ENCODE measurements at places on chromosomes 6 and 20. TPM values are rescaled to one million over a fixed set of nuclear protein-coding genes. Genes with fewer than 3 reads are reported as not detected.

PGC gene
- total RNA-seq: not detected

NECAB3 gene
- 16.2 TPM for total RNA-seq

BTBD9 gene
- total RNA-seq: 11.0 TPM

RIPOR3 gene
- not detected for total RNA-seq

EPB41L1 gene
- 10.7 TPM for total RNA-seq

STMND1 gene
- not detected for total RNA-seq

HRH3 gene
- total RNA-seq: not detected

LAMA2 gene
- 1.8 TPM for total RNA-seq

THEMIS gene
- total RNA-seq: not detected

HLA-DRA gene
- not detected for total RNA-seq

TM9SF4 gene
- 32.5 TPM for total RNA-seq

SLC32A1 gene
- not detected for total RNA-seq

WFDC6 gene
- not detected for total RNA-seq

ANGPT4 gene
- not detected for total RNA-seq

EFCAB8 gene
- 0.07 TPM for total RNA-seq

TMEM170B gene
- total RNA-seq: 5.6 TPM

NKX2-2 gene
- not detected for total RNA-seq

SLC35D3 gene
- total RNA-seq: not detected

ID4 gene
- total RNA-seq: 0.04 TPM

RSPH4A gene
- total RNA-seq: 0.13 TPM

TGM3 gene
- not detected for total RNA-seq

PPP1R18 gene
- total RNA-seq: 57.4 TPM

C6orf62 gene
- total RNA-seq: 119 TPM

ADGRB3 gene
- not detected for total RNA-seq

ACTL10 gene
- 4.2 TPM for total RNA-seq

OR12D3 gene
- not detected for total RNA-seq

CLPSL1 gene
- not detected for total RNA-seq

TRPC4AP gene
- 85.0 TPM for total RNA-seq

MYLK2 gene
- total RNA-seq: 0.40 TPM

SUMO4 gene
- 1.3 TPM for total RNA-seq

RAB44 gene
- total RNA-seq: not detected

GMPR gene
- total RNA-seq: 32.3 TPM

THBS2 gene
- 3.2 TPM for total RNA-seq

BTNL2 gene
- not detected for total RNA-seq

PPP1R3G gene
- total RNA-seq: 0.39 TPM

PI3 gene
- not detected for total RNA-seq

LHFPL5 gene
- not detected for total RNA-seq

CRISP3 gene
- total RNA-seq: not detected

GLP1R gene
- not detected for total RNA-seq

PREP gene
- 22.8 TPM for total RNA-seq

NRSN1 gene
- not detected for total RNA-seq

PNLDC1 gene
- 0.11 TPM for total RNA-seq

APOM gene
- 0.40 TPM for total RNA-seq

NOL4L gene
- total RNA-seq: 10.3 TPM

C6orf132 gene
- total RNA-seq: not detected

ZNF311 gene
- total RNA-seq: 0.59 TPM

PRICKLE4 gene
- 0.67 TPM for total RNA-seq

SIM1 gene
- not detected for total RNA-seq

BPIFB4 gene
- not detected for total RNA-seq

TRERF1 gene
- 0.85 TPM for total RNA-seq

SLA2 gene
- total RNA-seq: not detected

KCNQ2 gene
- total RNA-seq: not detected

CD40 gene
- 12.7 TPM for total RNA-seq
